ENCODE measurements at places on chromosomes 3 and 15.
A peak's percentile ranks its signal among the peaks of the same experiment; 100 is the strongest.

DNA sequence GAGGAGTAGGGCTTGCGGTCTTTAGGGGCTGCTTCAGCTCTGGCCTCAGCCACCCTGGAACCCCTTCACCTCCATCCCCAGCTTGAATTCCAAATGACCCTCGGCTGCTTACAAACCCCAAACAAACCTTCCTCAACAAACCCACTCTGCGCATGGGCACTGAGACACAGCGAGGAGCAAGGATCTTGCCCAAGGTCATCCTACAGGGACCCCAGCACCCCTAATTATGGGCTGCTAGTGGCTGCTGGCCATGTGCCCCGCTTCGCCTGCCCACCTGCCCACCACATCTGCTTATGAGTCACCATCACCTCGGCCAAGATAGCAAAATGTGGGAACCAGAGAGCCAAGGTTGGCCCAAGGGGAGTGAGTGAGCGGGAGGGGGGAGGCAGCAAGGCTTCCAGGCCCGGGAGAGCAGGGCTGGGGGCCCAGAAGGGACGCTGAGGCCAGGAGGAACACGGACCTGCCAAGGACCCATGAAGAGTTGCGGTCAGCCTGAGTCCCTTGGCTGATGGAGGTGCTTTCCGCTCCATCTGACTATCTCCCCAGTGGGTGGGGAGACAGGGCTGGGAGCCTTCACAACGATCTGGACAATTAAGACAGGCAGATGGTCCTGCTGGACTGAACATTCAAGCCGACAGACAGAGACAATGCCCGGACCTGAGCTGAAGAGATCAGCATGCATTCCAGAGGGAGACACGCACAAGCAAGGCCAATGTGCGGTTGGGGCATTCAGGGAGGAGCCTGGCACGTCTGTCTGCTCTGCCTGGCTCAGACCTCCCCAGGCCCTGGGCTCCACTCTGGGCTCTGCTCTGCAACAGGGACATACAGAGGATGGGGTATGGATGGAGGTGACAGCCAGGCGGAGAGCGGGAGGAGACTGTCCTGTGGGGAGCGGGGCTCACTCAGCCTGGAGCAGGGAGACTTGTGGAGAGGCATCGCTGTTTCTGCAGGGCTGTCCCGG, 10.8 kb upstream of the GRIP2 start:
- DNase-seq, result no peak

- peak; percentile 32 for DNase-seq
These were observed 455 bp upstream of the ABHD17C start for GRCh38 chr15:80694611-80695098.

- no peak for DNase-seq
These were observed 180.2 kb downstream of the TNIK start for GRCh38 chr3:171279972-171280371.

GRCh38 chr15:40409366-40409765, 3.8 kb downstream of the IVD start:
- no peak for DNase-seq

DNA sequence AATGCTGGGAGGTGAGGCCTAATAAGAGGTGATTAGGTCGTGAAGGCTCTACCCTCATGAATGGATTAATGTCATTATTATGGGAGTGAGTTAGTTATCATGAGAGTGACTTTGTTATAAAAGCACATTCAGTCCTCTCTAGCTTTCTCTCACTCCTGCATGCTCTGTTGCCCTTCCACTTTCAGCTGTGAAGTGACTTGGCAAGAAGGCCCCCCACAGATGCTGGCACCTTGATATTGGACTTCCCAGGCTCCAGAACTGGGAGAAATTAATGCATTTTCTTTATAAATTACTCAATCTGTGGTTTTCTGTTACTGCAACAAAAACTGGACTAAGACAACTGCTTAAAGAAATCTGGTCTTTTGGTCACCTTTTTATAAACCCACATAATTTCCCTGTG, 144.3 kb downstream of the FBN1 start:
- no peak for DNase-seq

DNA sequence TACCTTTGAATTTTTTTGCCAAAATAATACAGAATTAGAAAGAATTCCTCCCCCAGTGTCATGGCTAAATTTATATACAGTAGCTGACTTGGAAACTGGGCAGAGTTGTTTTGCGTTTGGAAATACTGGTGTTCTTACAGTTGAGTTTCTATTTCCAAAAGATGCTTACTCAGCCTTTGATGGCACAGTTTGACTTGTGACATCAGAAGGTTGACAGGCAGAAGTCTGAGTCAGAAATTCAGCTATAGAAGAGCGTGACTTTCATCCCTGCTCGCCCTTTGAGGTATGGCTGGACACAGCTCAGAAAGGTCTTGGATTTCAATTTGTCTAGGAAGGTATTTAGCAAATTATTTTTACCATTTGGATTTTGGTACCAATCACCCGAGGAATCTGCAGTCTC, 175.8 kb downstream of the VGLL4 start:
- DNase-seq, result no peak

GRCh38 chr3:196344663-196345062, 6.5 kb upstream of the TM4SF19 start:
- DNase-seq, result no peak

DNA sequence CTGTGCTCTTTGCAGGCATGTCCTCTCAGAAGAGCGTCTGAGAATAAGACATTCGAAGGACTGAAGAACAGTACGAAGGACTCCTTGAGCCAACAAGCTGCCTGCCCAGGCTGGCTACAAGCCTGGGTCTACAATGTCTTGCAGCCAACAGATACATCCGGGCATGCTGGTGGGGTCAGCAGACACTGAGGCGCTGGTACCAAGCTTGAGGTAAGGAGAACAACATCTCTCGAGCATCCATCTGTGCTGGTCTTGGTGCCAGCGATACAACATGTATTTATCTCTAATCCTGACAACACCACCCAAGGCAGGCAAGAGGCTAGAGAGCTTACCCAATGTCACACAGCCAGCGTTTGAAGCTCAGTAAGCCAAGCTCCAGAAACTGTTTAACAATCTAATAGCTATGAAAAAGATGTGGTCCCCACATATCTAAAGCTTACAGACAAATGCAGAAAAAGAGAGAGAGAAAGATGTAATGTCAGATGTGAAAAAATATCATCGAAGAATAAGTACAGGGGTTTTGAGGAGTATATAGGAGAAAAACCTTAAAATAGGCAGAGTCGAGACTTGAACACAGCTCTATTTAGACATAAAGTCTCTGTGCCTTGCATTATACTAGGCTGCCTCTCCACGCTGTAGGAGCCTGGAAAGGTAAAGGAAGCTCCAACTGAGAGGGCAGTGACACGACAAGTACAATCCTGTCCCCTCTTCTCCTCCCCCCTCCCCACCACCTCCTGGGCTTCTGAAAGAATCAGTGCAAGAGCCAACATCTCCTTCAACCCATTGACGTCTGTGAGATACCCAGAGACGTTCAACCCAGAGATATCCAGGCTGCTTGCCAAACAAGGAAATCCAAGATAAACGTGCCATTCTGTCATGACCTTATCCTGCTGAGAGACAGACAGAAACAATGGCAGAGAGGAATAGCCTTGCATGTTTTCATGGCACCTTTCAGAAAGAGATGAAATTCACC, 39.4 kb downstream of the WWTR1 start:
- DNase-seq, result no peak

GRCh38 chr3:25683882-25684281, 19.2 kb upstream of the TOP2B start:
- no peak for DNase-seq

DNA sequence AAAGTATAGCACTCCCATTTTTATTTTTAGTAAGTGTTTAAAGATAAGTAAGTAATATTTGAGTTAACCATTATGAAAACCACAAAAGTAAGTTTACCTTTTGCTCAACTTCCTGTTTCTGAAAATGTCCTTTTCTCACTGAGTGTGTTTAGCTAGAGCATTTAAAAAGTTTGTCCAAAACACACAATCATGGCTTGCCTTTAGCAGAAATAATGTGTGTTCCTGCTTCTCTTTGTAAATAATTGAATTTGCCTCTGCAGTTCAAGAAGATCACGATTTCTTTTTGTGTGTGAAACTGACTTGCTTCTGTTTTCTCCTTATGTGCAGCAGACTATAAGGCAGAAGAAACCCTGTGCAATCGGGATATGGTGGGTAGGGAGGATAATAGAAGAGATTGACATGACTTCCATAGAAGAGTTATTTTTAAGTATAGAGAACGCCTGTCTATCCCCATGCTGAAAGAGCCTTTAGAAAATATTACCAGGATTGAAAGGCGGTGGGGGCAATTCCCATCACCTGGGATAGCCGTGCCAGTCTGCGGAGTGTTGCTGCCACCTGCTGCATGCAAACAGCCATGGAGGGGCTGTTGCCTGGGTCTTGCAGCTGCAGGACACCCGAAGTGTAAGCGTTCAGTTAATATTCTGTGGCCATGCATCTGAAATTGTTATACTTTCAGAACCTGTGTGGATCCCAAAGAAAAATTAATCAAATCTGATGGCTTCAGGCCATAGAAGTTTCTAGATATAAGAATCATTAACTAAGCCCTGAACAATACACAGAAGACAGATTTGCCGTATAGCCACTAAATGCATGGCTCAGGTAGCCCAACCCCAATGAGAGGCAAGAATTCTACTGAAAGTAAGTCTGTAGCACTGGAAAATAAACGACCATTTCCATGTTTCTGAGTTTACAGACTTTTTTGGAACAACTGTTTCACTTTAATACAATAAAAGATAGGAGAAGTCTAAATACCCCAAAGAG, 2.4 kb upstream of the CD96 start:
- peak; percentile 67 for DNase-seq

DNA sequence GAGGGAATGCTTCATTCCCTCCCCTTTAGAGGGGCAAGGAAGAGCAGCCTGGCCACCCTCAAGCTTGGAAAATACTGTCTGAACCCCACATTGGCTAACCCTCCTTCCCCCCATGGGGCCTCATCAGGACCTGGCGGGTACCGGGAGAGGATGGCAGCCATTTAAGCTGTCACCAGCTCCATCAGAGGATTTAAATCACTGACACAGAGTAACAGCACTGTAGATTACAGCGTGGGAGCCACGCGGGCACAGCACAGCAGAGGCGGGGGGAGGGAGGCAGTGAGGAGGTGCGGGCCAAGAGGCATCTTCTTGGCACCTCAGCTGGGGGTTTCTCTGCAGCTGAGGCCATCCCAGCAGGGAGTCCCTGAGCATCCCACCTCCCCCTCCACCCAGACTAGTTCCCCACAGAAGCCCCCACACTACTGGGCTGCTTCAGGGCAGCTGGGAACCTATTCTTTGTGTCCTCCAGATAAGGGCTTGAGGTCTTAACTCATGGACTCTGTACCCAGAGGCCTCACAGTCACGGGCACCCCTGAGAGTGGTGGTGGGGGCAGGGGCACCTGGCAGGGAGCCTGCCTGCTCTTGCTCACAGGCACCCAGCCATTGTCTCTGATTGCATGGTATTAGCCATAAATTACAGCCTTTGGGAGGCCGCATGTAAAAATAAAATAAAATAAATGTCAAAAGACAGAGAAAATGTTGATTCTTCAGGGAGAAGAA, 21.9 kb upstream of the CACNA2D2 start:
- no peak for DNase-seq

- no peak for DNase-seq
These were observed 1.2 kb downstream of the PHC3 start for GRCh38 chr3:170180079-170180907.

DNA sequence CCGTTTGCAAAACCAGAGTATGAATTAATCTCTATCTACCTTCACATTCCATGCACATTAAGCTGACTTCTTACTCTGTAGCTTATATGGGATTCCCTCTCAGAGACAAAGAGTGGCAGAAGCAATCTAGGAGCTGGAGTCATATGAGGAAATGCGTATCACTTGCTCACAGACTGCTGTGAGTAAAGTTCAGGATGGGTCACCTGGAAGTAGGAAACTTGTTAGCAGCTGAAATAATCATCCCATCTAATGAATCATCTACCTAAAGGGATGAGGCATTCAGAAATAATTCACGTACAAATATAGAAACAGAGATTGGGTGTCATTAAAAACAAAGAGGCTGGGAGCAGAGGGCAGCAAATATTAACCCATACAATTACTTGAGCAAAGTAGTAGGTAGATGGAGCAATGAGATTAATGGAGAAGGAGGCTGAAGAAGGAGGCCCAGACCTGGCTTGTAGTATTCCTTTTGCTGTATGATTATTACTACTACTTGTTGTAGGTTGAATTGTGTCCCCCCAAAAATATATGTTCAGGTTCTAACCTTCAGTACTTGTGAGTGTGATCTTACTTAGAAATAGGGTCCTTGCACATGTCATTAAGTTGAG, 866.3 kb downstream of the ROBO2 start:
- DNase-seq, result no peak

DNA sequence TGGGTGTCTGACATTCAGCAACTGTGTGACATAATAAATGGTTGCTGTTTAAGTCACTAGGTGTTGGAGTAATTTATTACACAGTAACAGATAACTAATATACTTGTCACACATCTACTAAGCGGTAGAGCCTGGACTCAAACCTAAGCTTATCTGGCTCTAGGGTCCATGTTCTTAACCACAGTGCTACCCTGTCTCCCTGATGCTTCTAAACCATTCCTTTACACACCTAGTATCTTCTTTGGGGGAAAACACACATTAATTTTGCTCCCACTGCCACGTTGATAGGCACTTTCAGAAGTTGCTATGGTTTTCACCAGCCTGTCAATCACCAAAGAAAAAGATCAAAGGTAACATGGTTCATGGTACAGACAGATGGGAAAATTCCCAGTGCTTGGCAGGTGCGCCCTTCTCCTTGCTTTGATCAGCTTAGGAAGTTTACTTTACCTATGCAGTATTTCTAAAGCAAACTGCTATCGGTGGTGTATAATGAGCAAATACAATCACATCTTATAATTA, 150.8 kb downstream of the PDZRN3 start:
- DNase-seq, result no peak

DNA sequence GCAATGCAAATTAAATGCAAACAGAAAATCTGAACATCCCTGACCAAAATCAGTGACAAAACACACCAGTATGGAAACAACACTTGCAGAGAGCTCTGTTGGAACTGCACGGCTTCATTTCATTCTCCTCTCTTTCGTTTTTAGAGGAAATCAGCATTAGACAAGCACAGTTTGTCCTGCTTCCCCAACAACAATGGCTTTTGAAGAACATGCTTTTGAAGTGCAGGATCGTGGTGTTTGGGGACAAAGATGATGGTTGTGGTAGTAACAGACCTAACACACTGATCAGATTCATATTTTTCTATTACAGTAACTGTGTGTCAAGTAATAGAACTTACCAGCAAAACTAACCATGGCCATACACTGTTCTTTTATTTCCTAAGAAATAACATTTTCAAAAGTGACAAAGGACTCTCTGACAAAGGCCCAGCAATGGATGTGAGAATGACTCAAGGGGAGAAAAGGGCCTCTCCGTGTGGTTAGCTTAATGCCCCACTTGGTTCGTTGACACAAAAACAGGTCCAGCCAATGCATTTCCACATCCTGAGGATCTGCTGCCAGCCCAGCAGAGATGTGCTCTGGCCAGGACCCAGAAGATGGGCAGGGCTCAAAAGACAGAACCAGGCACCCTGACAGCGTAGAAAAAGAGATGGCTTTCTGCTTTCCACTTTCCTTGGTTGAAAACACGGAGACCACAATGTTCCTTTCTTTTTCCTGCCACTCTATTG, 84.1 kb downstream of the CCNL1 start:
- DNase-seq, result no peak

GRCh38 chr15:94053626-94054025, 177.7 kb upstream of the MCTP2 start:
- DNase-seq, result no peak

All from CD8-positive, alpha-beta memory T cell (primary cell).